ELR (cell line): ENCODE measurements at places on chromosomes 1 and 21.

DNA sequence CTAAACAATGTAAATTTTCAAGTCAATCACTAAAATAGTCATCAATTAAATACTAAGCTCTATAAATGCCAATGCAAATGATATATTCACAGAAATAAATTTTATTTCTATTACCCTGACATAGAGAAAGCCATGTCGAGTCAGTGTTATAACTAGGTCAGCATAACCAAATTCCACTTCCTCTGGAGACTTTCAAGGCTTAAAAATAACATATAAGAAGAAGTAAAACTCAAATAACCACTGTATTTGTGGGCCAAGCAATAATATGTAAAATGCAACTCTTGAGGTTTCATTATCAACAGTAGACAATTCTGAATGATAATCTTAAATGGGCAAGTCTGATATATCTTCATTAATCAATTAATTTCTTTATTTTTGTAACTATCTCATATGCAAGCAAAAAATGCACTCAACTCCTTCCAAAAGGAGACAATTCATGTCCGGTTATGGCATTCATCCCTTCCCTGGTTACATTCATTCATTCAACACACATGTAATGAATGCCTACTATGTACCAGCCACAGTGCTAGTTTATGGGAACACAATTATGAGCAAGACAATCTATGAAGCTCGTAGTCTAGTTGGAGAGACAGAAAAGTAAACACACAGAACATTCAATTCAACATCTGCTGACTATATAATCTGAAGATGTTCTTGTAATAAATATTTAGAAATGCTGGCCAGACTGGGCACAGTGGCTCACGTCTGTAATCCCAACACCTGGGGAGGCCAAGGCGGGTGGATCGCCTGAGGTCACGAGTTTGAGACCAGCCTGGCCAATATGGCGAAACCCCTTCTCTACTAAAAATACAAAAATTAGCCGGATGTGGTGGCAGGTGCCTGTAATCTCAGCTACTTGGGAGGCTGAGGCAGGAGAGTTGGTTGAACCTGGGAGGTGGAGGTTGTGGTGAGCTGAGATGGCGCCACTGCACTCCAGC lies 37.1 kb upstream of the CAP1 start:
- DNase-seq: no peak

- DNase-seq: no peak
These were observed 28.1 kb upstream of the COL6A2 start for GRCh38 chr21:46069719-46070279.

GRCh38 chr1:95927061-95927460 lies 693.1 kb downstream of the RWDD3 start:
- DNase-seq: no peak

DNA sequence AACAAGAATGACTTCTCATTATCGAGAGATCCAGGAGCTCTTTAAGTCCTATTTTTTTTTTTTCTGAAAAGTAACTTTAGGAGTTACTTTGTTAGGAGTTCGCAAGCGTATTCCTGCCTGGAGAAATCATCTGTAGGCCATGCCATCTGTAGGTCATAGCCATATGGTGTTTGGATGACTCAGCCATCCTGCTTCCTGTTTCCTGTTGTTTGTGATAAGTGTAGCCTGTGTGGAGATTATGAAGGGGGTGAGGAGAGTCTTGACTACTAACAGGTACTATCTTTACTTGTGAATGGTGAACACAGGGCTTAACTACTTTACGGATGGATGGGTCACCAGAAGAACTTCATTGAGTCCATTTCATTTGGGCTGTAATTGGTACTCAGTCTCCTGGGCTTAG lies 327.2 kb downstream of the PTPRU start:
- peak; percentile 74 for DNase-seq

- DNase-seq: no peak
These were observed 175.4 kb downstream of the IGSF21 start for GRCh38 chr1:18282851-18283600.

GRCh38 chr1:64940025-64940424 lies 26.3 kb downstream of the JAK1 start:
- DNase-seq: no peak

DNA sequence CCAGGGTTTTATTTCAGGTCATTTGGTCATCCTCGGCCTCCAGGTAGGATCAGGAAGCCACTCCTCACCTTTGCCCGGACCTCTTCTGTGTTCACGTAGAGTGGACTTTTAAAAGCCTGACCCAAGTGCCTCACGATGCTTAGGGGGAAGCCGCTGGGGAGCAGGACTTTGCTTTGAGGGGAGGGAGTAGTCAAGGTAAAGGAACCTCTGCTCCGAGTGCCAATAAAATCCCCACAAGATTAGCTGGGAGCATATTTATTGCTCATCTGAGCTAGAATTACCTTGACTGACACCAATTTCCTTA lies 603 bp upstream of the DHRS3 start:
- DNase-seq: no peak

DNA sequence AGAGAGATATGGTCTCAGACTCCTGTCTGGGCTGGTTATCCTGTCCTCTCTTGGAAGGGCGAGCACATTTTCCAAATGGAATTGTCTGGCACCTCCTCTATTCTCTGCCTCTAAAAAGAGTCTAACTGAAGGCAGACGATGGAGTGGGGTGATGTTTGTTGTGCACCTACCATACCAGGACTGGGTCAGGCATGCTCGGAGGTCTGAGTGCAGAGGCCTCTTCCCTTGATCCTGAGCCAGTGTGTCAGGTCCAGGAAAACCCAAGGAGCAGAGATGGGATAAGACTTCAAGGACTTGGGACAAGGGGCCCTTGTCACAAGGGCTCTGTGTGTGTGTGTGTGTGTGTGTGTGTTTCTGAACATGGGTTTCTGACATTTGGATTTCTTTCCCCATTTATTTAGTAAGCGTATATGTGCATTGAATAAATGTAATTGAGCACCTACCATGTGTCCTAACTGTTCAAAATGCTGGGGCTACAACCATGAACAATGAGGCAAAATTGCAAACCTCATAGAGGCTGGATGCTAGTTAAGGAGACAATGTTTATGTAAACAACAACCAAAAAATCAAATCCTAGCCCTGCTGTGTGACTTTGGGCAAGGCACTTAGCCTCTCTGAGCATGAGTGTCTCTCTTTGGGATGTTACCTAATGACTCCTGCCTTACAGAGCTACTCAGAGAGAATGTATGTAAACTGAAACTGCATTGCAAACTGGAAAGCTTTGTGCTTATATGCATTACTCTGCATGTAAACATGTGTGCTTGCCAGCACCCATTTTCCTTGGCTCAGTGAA lies 276.3 kb downstream of the FOXD2 start:
- DNase-seq: no peak
